ENCODE measurements at places on chromosomes 3 and 15.
A peak's percentile ranks its signal among the peaks of the same experiment; 100 is the strongest.

DNA sequence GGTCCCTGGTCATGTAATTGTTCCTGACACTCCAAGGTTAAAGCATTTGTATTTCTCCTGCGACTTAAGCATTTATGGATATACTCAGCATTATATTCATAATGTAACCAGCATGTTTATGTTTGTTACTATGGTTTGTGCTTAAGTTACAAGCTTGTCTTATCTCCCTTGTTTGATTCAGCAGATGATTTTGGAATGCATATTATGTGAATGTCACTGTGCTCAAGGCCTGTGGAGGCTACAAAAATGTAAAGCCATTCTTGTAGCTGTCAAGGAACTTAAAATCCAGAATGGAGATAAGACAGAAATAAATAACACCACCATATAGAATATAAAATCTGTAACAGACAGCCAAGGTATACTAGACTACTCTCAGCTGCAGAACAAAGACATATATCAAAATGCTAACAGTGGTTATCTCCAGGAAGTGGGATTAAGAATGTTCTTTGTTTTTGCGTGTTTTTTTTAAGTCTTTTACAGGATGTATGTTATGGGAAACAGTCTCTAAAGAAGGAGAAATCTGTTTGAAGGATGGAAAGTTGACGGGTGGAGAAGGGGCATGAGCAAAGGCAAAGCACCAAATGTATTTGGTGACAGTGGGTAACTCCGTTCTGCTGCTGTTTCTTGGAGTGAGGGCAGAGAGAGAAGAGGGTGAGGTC is 61.4 kb downstream of the IGF2BP2 start:
- DNase-seq: no peak

DNA sequence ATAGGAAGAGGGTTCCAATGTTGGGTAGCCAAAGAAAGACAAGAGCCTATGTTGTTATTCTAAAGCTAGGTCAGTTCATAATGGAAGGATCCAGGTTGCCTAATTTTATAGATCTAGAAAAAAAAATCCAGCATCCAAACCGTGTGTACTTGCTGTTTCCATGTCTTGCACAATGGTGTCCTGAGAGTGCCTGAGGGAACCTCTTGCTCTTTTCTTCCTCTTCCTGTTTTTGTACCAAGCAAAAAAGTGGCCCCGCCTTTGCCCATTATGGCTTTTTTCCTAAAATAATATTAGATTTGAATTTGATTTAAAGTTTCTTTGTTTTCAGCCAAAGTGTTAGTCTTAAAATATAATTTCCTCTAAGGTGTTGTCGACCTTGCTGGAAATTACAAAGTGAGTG is 224.4 kb downstream of the RYR3 start:
- no peak for DNase-seq

DNA sequence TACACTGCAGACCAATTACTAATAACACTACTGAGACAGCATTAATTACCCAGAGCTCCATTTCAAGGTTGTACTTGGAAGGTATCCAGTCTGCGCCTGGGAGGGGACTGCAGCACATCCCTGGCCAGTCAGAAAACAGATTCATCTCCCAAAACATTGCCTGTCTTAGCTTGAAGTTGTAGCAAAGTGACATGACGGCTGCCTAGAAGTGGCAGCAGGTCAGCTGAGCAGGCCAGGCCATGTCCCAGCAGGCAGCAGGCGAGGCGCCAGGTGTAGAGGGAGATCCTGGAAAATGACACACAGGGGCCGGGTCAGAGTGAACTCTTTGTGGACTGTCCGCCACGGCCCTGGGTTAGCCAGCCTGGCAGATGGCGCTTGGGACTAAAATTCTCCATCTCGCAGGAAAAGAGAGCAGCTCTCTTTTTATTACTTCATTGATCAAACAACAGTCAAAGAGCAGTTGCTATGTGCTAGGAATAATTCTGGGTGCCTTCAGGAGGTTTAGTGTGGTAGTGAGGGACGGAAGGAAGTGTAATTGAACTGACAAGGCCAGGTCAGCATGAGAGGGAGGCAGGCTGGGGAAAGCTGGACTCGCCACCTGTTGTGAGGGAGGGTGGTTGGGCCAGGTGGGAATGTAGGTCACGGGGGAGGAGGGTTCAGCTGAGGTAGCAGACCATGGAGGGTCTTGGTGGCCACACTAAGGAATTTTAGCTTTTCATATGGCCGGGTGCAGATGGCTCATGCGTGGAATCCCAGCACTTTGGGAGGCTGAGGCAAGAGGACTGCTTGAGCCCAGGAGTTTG is 1.3 kb upstream of the MAP6D1 start:
- DNase-seq: peak; percentile 46

DNA sequence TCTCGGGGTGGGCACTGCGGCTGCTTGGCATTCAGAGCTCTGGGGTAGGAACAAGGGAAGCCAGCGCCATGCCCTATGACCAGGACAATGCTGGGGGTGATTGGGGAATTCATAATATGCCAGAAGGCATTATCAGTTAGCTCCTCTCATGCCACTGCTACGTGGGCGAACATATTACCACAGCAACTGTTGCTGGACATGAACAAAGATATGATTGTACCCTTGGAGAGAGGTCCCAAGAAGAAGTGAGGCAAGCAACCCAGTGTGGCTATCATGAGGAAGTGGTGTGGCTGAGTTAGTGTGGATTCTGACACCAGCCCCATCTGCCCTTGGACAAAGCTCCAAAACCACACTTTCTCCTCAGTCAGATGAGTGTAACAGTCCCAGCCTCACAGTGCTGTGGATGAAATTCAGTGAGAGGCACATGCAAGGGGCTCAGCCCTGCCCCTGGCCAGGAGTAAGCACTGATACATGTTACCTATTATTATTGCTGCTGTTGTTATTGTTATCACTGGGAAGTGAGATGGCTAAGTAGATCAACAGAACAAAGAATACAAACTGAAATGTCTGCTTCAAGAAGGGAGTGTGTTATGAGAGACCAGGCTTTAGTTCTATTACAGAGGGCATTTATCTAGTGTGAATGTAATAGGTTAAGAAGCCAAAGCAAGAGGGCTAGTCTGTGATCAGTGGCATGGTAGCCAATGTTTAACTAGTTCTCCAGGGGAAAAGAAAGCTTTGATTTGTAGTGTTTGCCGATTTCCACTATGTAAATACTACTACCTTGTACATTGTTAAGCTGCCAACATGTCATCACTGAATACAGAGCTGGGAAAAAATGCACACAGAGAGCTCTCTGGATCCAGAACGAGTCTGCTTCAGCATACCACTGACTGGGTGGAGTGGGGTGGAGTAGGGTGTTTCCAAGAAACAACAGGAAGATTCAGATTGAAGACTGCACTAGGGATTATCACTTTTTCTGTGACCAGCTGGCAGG is 222.3 kb upstream of the EIF1B start:
- DNase-seq: peak; percentile 14

GRCh38 chr3:195159814-195160165 is 111.2 kb downstream of the XXYLT1 start:
- DNase-seq: no peak

DNA sequence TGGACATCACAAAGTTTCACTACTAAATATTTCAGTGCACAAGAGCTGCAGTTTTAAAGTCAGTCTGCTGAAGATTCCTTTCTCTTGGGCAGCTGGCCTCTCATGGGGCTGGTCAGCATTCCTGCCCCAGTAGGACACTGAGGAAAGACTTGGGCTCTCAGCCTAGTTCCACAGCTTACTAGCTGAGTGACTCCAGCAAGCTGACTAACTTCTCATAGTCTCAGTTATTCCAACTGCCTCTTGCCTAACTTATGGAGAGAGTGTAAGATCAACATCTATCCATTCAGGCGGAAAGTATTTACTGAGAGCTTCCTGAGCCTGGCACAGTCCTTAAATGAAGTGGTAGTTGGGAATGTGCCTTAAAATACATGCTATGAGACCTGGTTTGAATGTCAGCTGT is 27.0 kb downstream of the TM4SF4 start:
- DNase-seq: no peak

DNA sequence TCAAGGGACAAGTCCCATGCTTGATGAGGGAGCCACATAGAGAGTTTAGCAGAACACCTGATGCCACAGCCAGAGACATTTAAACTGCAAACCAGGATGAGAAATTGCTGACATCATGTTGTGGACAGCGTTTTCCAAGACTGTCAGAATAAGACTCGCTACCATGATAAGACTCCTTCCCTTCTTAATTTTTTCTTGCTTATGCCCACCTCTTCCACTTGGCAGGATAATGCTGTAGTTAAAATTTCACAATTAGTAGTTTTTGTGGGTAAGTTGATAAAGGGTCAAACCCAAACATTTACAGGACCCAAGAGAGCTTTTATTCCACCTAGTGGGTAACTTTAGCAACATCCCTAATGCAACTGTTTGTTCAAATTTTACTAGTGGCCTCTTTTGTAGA is 3.0 kb upstream of the PIAS1 start:
- DNase-seq: no peak

DNA sequence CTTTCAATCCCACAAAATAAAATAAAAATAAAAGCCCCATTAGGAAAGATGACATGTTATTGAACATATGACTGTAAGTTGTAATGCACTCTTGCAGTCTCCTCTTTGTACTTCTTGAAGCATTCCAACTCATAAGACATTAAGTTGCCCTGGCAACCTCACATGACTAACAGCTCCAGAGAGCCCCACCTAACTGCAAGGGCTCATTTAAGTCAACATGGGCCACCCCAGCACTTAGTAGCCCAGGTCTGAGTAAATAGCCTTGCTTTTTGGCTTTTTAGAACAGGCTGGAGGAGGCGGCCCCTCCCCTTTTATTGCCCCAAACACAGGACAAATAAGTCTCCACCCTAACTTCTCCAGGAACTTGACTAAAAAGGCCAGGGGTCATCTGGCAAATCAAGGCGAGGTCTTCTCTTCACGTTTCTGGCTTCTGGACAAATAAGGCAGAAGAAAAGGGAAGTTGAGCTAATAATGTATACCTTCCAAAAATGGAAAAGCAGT is 135.1 kb downstream of the TMCO5A start:
- no peak for DNase-seq

DNA sequence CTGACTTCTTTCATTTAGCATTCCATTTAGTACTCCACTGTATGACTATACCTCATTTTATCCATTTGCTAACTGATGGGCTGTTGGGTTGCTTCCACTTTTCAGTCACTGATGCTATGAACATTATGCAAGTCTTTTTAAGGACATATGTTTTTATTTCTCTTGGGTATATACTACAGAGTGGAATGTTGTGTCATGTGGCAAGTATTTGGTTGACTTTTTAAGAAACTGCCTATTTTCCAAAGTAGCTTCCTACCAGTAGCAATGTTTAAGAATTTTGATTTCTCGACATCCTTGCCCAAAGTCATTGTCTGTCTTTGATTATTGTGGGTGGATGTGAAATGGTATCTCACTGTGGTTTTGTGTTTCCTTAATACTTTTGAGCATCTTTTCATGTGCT is 110.1 kb upstream of the TPM1 start:
- DNase-seq: no peak

DNA sequence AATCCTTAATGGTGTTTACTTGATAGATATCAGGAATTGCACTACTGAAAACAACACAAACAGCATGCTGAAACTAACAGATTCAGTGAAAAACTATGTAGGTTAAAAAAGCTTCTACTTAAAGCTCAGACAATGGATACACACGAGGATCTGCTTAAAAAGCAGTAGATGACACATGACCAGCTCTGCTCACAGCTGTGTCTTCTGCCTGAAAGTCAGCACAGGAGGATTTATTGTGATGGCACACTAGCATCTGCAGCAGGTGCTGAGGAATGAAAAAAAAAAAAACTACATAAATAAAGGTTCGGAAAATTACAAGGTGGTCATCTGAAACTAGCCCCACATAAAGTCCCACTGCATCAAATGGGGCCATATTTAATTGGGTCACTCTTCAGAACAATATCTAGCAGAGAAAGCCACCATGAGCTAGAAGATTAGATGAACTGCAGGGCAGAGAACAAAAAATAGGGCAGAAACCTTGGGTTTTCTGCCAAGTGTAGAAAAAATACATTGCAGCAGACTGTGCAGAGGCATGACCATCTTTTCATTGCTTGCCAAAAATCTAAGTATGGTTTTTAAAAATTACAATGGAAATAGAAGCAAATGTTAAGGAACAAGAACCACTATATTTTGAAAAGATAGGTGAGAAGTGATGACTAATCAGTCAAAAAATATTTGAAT is 13.2 kb upstream of the GOLM2 start:
- no peak for DNase-seq

DNA sequence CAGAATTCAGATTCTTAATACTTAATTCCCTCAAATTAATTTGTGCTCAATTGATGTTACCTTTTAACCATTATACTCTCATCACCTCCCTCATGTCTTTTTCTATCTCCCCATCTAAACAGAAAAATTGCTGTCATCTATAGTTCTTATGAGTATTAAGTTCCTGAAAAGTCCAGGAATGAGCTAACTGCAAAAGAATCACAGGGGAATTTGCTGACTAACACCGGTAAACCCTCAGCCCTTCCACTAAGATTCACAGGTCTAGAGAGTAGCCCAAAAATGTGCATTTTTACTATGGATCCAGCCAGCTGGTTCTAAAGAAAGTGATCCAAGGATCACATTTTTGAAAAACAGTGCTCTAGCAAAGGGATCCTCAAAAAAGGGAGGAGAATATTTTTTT is 67.0 kb downstream of the SETD2 start:
- DNase-seq: no peak

DNA sequence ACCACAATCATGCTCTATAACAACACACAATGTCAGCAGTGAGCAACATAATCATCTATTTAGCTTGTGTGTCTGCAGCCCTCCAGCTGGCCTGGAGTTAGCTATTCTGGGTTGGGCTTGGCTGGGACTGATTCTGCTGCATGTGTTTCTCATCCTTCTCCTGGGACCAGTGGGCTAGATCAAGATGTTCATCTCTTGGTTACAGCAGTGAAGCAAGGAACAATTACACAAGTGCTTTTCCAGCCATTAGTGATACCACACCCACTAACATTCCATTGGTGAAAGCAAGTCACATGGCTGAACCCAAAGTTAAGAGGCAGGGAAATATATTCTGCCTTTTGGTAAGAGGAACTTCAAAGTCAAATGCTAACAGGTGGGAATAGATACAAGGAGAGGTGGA is 14.6 kb downstream of the NUDT16 start:
- no peak for DNase-seq

- no peak for DNase-seq
Measured at GRCh38 chr3:52440249-52440551, 4.7 kb downstream of the SEMA3G start.

DNA sequence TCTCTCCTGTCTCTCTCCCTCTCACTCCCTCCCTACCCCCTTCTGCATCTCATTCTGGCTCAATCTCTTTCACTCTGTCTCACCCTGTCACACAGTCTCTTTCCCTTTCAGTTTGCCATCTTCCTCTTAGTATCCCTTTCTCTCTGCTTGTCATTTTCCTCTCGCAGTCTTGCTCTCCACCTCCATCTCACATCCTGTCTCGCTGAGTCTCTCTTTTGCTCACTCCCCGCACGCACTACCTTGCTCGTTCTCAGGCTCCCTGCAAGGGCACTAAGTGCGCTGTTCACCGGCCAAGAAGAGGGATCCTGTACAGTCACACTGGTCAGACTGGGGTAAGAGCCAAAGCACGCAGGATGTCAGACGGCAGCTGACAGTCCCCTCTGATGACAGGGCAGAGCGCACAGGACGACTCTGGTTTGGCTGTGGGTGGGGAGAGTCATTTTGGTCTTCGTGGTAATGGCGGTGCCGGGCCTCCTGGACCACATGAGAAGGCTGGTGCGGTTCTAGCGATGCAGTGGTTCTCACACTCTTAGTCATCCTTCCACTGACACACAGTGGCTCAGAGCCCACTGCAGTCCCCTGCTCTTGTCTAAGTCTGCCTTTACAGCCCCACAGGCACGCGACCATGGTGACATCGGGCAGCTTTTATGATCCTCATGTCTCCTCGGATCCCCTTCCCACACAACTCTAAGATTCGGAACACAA is 356.8 kb downstream of the FOXP1 start:
- no peak for DNase-seq

All from COR-L47 (cell line).